ENCODE measurements at places on chromosomes 7 and 10. TPM values are rescaled to one million over a fixed set of nuclear protein-coding genes. Genes with fewer than 3 reads are reported as not detected.

SEPTIN7 gene
- 190 TPM for total RNA-seq

PRSS2 gene
- not detected for total RNA-seq

VPS26A gene
- 51.6 TPM for total RNA-seq

UPK3B gene
- 17.4 TPM for total RNA-seq

JAZF1 gene
- 6.1 TPM for total RNA-seq

ZNF716 gene
- total RNA-seq = not detected

PIP gene
- not detected for total RNA-seq

SRPK2 gene
- 32.7 TPM for total RNA-seq

AP3M1 gene
- 28.7 TPM for total RNA-seq

MBL2 gene
- total RNA-seq = not detected

PRLHR gene
- not detected for total RNA-seq
